ENCODE measurements at places on chromosomes 16 and 17.
A peak's percentile ranks its signal among the peaks of the same experiment; 100 is the strongest.

DNA sequence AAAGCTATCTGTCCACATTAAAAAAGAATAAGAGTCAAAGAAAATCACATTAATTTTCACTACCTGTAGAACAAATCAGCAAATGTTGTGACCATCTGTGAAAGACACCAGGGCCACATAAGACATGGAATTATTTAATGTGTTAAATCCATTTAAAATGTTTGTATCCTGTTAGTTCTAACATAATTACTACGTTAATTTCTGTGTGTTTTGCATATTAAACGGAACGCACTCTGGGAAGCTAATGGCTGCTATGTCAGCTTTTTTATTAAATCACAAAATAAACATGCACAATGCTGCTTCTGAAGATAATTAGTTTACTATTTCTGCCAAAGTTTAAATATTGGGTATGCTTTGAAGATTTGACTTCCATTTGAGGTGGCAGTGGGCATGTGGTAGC, 1061.2 kb downstream of the CDH11 start:
- no peak for DNase-seq

GRCh38 chr16:4049031-4049430, 67.2 kb downstream of the ADCY9 start:
- DNase-seq = no peak

- DNase-seq = no peak
Measured at GRCh38 chr17:73389411-73389810, 77.6 kb upstream of the CDC42EP4 start.

- DNase-seq = peak; percentile 61
Measured at GRCh38 chr17:42673885-42674754, 2.7 kb downstream of the PLEKHH3 start.

DNA sequence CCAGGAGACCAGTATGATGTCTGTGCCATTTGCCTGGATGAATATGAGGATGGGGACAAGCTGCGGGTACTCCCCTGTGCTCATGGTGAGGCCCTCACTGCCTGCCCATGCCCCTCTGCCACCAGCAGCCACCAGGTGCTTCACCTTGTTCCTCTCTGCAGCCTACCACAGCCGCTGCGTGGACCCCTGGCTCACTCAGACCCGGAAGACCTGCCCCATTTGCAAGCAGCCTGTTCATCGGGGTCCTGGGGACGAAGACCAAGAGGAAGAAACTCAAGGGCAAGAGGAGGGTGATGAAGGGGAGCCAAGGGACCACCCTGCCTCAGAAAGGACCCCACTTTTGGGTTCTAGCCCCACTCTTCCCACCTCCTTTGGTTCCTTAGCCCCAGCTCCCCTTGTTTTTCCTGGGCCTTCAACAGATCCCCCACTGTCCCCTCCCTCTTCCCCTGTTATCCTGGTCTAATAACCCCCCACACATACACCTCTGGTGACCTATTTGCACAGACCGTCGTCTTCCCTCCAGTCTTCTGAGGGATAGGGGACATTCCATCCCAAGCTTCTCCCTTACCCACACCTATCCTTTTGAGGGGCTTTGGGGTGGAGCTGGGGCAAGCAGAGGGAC, 3.7 kb downstream of the PFN1 start:
- no peak for DNase-seq

Measured in HCEC 1CT (cell line).